ENCODE measurements at places on chromosomes 7 and 10.

GRCh38 chr10:121478556-121478955 is 119.7 kb downstream of the FGFR2 start:
- no peak for DNase-seq

GRCh38 chr10:26385443-26385842 is 52.7 kb upstream of the APBB1IP start:
- DNase-seq, result no peak

GRCh38 chr7:117139397-117139984 is 183.4 kb downstream of the WNT2 start:
- DNase-seq, result no peak

DNA sequence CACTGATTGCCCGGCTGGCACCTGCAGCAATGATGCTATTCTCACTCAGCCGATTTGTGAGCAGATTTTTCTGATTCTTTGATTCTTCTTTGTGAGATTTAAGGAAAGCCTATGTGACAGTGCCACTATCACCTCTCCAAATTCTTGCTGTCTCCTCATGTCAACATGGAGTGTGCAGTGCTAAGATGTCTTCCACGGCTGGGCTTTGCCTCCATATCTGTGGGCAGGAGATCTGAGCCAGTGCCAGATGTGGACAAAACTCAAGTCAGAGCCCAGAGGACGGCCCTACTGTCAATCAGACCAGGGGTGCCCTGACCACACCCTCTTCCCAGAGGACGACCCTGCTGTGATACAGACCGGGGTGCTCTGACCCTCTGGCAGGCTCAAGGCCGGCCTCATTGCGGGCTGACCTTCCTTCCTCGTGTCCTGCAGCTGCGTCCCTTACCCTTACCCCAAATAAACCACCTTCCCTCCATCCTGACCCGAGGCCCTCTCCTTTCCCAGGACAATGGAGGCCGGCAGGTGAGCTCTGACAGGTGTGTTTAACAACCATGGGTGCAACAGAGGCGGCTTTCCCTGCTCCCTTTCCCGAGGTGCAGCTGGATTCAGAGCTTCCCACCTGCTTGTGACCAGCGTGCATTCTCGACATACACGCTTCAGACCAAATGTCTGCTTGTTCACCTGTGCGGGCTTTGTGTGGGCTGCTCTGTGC is 221.4 kb downstream of the ADARB2 start:
- DNase-seq, result no peak

Measured in activated CD8-positive, alpha-beta memory T cell treated with anti-CD3 and anti-CD28 coated beads for 48 hours (primary cell).